ENCODE measurements at places on chromosomes 2 and 18. TPM values are rescaled to one million over a fixed set of nuclear protein-coding genes. Genes with fewer than 3 reads are reported as not detected.

CLIP4 gene
- total RNA-seq: 33.7 TPM

CIB4 gene
- total RNA-seq: not detected

CNTNAP5 gene
- not detected for total RNA-seq

POMC gene
- 1.3 TPM for total RNA-seq

VSNL1 gene
- total RNA-seq: 0.76 TPM

CLEC4F gene
- total RNA-seq: not detected

DYNAP gene
- not detected for total RNA-seq

AMER3 gene
- not detected for total RNA-seq

SLC11A1 gene
- not detected for total RNA-seq

ETAA1 gene
- 16.0 TPM for total RNA-seq

UGT1A6 gene
- not detected for total RNA-seq

LRP2 gene
- not detected for total RNA-seq

BOLL gene
- total RNA-seq: not detected

CLASP1 gene
- 29.2 TPM for total RNA-seq
